ENCODE measurements at places on chromosomes 12 and 14.
A peak's percentile ranks its signal among the peaks of the same experiment; 100 is the strongest.

GRCh38 chr12:117576053-117576452, 214.6 kb upstream of the NOS1 start:
- DNase-seq, result no peak

- no peak for DNase-seq
These were observed 13.4 kb downstream of the C1S start for GRCh38 chr12:7073946-7074345.

DNA sequence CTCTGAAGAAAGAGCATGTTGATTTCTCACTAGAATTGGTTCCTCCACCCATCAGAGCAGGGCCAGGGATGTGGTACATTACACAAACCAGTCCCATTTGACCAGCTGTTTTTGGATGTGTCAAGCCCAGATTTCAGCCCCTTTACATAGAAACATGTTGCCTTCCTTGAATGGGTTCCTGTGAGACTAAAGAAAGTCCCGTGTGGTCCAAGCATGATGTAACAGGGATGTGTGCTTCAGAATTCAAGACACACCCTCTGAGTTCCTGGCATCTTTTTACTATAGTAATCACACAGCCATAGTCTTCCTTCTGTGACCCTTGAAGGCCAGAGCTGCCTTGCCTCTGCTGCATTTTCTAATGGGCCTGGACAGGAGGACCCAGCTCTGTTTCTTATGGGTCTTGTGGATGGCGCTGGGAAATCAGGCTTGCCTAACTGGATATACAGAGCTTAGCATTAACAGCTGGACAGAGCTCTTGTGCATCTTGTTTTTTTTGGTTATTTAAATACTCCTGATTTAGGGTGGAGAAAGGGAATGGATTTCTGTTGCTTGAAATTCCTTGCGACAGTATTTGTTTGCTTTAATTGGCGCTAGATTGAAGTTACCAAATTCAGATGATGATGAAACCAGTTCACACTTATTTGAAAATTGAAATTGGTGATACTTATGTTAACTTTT, 341.0 kb downstream of the ZFP36L1 start:
- no peak for DNase-seq

GRCh38 chr12:70885956-70886355, 34.6 kb downstream of the PTPRR start:
- no peak for DNase-seq

DNA sequence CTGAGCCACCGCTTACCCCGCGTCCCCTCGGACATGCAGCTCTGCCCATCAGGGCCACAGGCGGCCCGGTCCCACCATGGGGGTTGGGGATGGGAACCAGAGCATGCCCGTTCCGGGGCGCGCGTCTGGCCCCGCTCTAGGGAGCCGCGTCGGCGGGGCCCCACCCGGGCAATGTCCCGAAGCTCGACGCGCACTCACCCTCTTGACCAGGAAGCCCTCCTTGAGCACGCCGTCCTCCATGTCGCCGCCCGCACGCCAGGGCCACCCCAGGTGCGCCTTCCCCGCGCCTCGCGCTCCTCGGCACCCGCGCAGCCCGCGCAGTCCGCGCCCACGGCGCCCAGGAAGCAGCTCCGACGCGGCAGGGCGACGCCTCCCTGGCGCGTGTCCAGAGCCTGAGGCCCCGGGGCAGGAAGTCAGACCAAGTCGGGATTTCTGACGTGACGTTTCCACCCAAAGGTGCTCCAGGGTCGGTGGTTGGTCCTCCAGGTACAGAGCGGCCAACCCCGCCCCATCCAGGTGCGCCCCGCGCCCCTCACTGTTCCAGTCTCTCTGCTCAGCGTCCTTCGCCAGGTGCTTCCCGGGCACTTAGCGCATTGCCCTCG, at the start of gene PLEK2:
TSS of gene PLEK2 (minus strand) at position 346 of the 602 bp plus-strand sequence. CDS start at position 240, 106 bp downstream.
- DNase-seq, result peak; percentile 30

- no peak for DNase-seq
These were observed 114.0 kb downstream of the PRMT8 start for GRCh38 chr12:3604748-3605586.

GRCh38 chr12:16606201-16606849, 363 bp upstream of the LMO3 start:
- DNase-seq, result no peak

DNA sequence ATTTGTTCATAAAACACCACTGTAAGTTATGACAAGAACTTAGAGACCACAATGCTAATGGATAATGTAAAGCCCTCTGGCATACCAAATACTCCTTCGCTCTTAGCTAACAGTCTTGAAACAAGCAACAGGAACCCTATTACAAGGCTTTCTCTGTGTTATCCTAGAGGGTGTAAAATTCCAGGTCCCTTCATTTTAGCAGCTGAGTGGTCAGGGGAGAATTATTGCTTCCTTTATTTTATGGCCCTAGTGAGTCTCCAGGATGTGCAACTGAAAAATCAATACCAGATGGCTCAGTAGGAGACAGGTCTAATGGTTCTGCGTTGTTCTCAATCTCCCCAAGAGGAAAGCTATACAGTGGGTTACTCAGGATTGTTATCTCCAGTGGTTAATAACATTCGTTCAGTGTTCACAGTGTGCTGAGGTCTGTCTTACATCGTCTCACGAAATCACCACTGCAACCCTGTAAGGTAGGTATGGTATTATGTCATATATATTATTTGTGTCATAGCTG, 172.7 kb upstream of the CNOT2 start:
- DNase-seq, result no peak

DNA sequence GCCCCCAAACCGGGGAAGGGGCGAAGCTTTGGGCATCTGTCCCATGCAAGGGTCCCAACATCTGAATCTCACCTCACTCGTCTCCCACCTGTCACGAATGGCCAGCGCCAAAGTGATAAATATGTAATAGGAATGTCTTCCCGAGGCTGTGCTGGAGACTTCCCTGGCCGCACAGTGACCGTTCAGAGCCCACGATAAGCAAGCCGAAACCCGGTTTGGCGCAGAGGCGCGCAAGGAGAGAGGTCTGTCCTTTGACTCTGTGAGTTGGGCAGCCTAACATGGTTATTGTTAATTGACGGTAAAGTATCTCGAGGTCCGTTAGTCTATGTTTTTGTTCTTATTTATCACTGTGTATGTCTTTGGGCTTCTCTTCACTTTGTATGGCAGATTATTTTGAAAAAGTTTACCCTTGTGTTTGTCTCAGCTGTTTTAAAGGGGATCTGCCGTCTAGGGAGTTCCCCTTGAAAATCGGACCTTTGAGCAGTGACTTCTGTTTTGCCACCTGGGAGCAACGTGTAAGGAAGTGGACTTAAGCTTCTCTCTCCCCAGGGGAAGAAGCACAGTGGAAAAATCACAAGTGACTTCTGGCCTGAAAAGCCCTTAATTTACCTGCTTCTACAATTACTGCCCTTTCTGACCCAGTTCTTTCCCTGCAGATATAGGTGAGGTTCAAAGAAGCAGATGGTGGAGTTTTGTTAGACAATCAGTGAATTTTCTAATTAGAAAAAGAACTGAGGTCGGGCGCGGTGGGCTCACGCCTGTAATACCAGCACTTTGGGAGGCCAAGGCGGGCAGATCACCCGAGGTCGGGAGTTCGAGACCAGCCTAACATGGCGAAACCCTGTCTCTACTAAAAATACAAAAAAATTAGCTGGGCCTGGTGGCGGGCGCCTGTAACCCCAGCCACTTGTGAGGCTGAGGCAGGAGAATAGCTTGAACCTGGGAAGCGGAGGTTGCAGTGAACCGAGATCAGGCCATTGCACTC, 1.1 kb upstream of the TM9SF1 start:
- DNase-seq, result no peak

DNA sequence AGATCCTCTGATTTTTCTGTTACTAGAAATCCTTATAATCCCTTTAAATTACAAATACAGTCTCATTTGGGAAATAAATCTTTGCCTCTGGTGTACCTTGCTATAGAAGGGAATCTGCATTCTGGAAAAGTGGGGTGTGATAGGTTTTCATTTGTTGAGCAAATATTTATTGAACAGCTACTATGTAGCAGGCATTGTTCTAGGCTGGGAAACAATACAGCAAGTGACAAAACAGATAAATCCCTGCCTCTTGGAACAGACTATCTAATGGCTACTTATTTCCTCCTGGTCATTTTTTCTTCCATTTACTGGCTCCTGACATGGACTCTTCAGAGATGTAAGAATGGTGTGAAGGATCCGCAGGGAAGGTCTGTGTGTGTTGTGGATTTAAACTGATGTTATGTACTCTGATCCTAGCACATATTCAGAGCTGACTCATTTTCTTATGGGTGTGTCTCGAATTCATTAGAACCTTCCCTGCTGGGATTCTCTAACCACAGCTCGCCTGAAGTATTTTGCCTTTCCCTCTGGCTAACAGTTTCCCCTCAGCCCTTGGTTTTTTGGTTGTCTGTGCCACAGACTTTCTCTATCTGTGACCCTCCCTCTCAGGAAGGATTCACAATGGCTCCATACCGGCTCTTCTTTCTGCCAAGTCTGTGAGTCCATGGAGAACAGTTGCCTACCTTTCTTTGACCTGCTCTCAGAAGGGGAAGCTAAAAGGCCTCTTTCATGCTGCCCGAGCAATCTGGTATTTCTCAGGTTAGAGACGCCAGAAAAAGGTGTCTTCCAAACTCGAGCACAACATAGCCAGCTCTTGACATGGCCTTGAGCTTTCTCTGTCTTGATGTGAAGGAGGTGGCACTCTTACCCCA, 53.7 kb downstream of the TMTC2 start:
- no peak for DNase-seq

DNA sequence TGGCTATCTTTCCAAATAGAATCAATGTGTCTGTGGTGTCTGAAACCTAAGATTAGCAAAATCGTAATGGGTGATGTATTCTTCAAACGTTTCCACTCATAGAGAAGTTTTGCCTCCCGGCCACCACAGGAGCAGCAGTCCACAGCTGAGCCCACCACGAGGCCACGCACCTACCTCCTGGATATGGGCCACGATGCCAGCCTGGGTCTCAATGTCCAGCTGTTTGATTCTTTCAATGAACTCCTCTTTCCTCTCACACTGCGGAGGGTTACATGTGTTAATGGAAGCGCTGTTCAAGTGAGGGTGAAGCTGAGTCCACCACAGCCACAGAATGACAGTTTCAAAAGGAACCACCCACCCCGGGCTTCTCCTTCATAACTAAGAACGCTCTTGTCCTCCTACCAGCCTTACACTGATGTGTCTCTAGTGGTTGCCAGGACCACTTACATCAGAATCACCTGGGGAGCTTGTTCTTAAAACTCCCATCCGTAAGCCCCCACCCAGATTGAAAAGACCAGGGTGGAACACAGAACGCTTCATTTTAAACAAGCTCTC, 75.3 kb downstream of the CCDC88C start:
- no peak for DNase-seq

Data from stimulated activated CD4-positive, alpha-beta T cell treated with anti-CD3 and anti-CD28 coated beads, TNF-alpha, amount 100 ng/mL, for 1 hour (primary cell).